ENCODE measurements at places on chromosomes 4 and X.

GRCh38 chr4:106367072-106367471, 1.5 kb downstream of the GIMD1 start:
- DNase-seq: no peak

DNA sequence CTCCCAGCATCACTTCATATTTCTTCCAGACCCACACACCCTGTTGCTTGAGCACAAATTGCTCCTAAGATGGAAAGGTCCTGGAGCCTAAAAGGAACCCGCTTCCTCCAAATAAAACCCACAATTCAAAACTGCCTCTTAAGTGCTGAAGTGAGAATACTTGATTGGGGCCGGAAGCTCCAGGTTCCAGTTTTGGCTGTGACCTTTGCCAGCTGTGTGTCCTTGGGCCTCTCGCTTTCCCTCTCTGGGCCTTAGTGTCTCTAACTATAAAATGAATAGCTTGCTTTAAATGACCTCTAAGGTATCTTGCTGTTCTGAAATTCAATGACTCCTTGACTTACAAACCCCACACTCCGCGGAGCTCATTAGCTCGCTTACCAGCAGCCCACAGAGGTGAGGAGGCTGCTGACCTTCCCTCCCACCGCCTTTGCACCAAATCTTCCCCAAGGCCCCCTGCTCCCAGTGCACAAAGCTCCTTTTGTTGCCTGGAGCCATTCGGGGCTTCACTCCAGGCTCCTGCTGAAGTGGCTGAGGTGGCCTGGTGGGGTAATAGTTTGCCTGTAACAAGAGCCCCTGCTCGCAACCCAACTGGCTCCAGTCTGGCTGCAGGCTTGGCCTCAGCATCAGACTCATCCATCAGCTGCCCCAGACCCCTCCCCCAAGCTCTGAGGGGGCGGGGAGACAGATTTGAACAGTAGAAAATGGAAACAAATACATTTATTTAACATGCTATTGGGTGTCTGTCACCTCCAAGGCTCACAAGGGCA, 21.8 kb downstream of the STARD8 start:
- no peak for DNase-seq

DNA sequence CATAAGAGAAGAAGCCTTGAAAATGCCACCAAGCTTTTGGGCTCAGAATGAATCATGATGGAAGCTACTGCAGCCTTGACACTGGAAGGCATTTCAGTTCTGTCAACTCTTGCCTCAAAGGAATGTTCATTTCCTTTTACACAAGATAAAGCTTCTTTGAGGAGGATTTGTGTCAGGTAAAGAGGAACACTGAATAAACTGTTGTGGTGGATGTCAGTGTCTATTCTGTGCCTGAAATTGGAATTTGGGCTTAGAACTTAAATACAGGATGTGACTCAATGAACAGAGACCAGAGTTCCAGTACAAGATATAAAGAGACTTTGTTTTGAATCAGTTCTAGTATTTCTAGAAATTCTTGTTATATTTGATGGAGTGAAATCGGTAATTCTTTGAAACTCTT, 313.2 kb downstream of the PACRGL start:
- DNase-seq: no peak

DNA sequence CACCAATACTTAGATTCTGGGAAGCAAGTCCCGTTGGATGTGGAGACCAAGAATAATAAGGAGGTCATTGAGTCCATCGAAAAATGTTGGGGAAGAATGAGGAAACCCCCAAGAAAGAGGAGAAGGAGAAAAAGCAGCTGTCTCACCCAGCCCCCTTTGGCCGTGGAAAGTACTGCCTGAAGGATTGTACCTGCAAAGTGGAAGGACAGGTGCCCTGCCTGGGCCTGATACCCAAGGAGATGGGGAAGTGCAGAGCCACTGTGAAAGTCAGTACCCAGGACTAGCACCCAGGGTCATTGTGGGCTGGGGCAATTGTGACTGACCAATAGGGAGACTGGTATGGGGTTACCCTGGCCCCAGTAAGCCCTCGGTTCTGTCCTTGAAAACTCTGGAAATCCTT, 13.8 kb upstream of the CFAP299 start:
- DNase-seq: no peak
